Stimulated activated naive CD4-positive, alpha-beta T cell (primary cell): ENCODE measurements at places on chromosomes 13 and 19.

DNA sequence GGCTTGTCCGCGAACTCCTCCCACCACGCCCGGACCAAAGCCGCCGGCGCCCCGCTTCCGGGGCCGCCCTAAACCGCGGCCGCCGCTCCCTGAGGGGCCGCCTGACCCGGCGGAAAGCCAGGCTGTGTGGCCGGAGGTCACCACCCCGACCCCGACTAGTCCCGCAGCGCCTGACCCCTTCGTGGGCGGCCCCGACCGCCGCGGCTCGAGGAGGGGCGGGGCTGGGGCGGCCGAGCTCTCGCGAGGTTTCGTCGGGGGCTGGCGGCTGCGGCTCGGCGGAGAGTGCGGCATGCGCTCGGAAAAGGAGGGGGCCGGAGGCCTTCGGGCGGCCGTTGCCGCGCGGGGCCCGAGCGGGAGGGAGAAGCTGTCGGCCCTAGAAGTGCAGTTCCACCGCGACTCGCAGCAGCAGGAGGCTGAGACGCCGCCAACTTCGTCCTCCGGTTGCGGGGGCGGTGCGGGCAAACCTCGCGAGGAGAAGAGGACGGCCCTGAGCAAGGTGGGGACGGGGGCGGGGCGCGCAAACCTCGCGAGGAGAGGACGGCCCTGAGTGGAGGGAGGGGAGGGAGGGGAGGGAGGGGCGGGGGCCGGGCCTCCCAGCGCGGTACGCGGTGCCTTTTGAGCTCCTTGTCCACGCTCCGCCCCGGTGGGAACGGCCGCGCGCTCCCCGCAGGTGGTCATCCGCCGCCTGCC lies at the start of gene UPF3A:
UPF3A (plus strand) TSS at position 251 of the 690 bp plus-strand sequence; CDS start at position 290, 39 bp downstream.
- peak; percentile 91 for DNase-seq

GRCh38 chr13:41428155-41428554 lies 29.2 kb upstream of the RGCC start:
- peak; percentile 25 for DNase-seq

DNA sequence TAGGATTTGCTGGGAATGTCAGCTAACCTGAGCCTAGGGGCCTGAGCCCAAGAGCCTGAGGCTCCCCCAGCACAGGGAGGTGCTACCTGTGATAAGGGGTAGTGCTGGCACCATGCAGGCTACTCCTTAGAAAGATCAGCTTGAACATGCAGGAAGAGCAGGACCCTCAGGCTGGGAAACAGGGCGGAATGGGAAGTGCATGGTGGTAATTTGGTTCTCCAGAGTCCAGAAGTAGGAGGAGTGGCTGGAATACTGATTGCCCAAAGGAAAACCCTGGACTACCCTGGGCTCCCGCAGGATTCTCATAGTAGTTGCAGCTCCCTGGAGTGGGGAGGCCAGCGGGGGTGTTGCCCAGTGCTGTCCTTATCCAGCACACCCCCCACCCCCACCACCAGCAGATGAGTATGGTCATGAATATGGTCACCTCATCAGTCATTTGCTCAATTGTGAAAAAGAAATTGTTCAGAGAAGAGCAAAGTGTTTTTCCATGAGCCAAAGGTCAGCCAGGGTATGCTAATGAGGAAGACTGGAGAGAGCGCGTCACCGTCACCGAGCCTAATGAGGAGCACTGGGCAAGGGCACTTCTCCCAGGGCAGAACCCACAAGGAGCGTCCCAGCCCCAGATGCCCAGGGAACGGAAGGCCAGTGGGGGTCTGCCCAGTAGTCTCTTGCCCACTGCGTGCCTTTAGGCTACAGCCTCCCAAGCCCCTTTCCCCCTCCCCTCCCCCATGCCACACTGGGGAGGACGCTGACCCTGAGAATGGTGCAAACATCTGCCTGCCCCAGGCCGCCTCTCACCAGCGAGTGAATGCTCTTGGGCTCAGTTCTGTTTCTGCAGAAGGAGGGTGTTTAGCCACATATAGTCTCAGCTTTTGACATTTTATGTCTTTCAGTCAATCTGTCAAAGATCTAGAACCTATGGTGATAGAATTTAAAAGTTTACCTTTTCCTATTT lies 5.3 kb downstream of the SLC25A15 start:
- no peak for DNase-seq

DNA sequence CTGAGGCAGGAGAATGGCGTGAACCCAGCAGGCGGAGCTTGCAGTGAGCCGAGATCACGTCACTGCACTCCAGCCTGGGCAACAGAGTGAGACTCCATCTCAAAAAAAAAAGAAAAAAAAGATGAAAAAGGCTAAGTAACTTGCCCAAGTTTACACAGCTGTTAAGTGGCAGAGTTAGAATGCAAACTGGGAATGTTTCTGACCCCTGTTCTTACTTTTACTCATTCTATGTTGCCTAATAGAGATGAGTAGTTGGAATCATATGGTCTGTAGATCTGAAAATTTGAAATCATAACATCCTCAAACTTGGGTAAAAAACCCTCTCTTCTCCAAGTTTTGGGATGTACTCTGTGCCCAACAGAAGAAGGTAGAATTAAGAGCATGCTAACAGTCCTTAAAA lies 235.8 kb upstream of the RFC3 start:
- DNase-seq = no peak

GRCh38 chr13:40680659-40681323 lies 14.3 kb upstream of the FOXO1 start:
- no peak for DNase-seq

DNA sequence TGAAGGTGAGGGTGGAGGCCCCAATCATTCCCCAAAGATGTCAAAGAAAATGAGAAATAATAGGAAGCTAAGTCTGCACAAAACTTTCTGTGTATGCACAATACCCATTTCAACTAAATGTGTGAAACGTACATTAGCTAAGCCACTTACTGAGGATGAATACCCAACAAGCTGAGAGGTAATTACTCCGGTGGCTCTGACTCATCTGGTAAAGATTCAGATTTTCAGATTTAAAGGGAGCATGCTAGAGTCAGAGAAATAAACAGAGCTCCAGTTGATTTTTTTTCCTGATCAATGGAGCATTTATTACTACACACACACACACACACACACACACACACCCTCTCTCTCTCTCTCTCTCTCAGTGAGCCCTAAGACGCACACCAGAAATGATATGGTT lies 194.8 kb upstream of the ARGLU1 start:
- no peak for DNase-seq

- DNase-seq = no peak
Observed at GRCh38 chr13:74056801-74057542, 77.2 kb downstream of the KLF12 start.

DNA sequence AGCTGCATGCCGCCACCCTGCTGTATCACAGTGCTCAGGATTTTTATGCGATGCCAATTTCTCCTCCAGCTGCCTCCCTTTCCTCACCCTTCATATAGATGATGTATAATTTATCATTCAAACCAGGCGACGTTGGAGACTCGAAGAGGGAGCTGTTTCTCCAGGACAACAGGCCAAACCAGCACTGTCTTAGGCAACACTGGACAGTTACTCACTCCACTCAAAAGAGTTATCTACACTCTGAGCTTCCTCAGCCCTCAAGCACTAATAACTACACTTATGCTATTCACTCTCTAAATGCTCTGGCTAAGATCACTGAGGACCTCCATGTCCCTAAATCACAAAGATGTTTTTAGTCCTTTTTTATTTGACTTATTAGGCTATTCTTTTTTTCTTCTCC lies 87.3 kb upstream of the RFC3 start:
- no peak for DNase-seq

DNA sequence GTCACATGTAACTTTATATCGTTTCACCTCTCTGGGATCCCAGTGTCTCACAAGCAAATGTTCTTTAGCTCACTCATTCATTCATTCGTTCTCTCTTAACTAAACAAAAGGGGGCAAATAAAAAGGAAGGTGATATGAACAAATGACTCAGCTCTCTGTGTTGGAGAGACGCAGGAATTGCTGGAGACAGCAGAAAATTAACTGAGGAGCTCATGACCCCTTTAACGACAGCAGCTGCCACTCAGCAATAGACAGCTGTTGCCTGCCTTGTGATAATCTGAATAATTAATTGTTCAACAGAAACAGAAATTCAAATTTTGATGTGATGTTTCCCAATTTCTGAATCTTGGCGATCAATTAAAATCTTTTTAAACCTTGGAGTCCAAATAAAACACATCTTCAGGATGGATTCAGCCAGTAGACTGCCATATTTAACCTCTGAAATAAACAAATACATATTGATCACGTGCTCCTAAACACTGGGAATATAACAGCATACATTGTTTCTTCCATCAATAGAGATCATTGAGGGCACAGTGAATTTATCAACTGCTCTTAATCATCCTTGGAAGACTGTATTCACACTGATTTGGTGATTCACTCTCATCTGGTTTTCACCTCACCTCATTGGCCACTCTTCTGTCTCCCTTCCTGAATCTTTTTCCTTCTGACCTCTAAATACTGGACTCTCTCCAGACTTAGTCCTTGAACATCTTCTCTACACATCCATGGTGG lies 63.3 kb downstream of the MBNL2 start:
- DNase-seq = no peak

- DNase-seq = no peak
Observed at GRCh38 chr19:36420961-36421748, 2.7 kb upstream of the ZFP82 start.

GRCh38 chr13:95226476-95226875 lies 74.8 kb downstream of the ABCC4 start:
- no peak for DNase-seq

GRCh38 chr19:46031781-46032596 lies 8.8 kb downstream of the IGFL4 start:
- DNase-seq = no peak

DNA sequence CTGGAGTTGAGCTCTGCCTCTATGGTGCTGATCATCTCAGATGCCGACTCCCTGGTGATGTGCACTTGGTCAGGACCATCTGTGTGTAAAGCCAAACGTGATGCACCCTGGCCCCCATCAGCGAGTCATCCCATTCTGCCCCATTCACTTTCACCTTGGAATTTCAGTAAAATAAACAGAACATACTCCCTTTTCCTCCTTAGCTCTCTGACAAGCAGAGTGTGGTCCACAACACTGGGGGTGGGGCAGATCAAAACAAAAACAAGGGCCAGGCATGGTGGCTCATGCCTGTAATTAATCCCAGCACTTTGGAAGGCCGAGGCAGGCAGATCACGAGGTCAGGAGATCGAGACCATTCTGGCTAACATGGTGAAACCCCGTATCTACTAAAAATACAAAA lies 12.3 kb downstream of the CEACAM20 start:
- no peak for DNase-seq

- DNase-seq = no peak
Observed at GRCh38 chr13:40074338-40074737, 418.9 kb downstream of the COG6 start.

DNA sequence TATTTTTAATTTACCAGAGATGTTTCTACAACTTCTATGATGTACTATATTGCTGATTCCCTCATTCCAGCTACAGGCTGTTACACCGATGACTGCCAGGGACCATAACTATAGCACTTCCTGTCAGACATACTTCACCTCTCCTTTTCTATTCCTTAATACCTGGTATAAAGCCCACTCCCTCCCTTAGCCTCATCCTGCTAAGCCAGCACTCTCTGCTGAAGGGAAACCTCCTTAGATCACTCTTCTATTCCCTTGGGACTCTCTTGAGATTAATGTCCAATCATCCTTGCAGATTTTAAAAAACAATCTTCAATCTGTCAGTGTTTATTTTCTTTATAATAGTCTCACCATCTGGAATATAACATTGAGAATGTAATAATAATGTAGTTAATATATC lies 127.9 kb downstream of the DIAPH3 start:
- no peak for DNase-seq

DNA sequence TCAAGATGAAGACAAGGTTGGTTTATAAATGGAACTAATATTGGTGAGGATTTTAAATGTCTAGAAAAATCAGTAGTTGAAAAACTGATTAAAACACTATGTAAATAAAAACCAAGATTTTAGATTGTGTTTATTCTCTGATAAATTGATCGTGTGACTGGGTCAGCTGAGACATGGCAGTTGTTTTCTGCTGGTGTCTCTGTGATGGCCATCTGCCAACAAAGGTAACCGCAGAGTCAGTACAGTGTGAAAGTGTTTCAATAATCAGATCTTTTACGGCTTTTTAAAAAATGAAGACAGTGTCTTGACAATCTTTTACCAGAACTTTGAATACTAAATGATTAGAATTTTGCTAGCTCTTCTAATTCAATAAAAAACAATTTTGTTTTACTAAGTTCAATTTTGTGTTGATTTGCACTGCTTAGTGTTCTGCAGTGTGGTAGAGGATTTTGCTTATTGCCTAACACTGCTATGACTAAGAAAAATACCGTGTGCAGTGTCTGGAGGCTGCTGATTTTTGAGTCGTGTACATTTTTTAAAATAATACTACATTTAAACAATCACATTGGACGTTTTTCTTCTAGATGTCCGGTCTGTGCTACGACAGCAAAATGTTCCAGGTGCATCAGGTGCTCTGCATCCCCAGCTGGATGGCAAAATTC lies 32.7 kb upstream of the GPR183 start:
- DNase-seq = no peak

DNA sequence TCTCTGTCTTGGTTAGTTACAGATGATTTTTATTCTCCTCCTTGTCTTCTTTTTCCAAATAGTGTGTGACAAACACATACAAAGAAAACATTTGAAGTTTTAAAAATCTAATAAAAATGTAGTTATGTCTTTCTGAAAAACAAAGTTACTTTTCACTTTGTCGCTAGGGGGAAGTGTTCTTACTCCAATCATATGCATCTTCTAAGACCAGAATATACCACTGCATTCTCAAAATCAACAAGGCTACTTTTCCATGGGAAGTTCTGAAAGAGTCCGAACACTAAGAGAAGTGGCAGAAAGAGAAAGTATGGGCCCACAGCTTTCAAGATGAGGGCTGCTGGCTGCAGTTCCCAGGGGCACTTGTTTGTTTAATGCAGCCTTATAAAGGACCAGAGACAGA lies 208.9 kb downstream of the DCT start:
- DNase-seq = no peak

GRCh38 chr13:74070513-74070912 lies 63.7 kb downstream of the KLF12 start:
- DNase-seq = no peak

- DNase-seq = no peak
Observed at GRCh38 chr19:1290196-1290702, 4.6 kb downstream of the EFNA2 start.

DNA sequence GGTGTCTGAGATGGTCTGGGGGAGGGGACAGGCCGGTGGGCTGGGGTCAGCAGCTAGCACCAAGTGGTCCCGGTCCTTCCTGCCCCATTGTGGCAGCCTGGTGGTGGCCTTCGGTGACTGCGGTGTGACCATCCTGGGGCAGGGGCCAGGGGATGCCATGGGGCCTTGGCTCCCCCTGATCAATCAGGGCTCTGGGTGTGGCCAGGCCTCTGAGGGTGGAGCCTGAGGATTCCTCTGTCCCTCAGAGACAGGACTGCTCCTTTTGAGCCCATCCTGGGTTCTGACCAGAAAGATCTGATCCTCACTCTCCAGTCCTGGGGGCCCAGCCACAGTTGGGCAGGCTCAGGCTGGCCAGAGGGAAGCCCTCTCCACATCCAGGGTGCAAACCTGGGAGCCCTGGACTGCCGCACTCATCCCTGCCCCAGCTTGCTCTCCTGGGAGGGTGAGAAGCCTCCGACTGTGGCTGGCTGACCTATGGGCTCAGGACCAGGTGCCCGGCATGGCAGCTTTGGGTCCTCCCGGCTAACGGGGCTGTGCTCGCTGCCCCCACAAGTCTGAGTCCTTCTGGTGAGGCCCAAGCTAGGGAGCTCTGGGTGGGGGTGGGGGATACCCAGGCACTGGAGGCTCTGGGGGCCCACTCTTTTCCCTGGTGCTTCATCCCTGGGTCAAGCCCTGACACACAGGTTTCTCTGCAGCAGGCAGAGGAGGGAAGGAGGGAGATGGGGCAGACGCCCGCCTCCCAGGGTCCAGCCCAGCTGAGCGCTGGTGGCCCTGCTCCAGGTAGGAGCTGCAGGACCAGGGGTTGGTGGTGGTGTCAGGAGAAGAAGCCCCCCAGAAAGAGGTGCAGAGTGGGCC lies 59.5 kb downstream of the IER2 start:
- no peak for DNase-seq
